Testis (tissue), 5 donors: ENCODE measurements at places on chromosomes 4 and X. TPM values are rescaled to one million over a fixed set of nuclear protein-coding genes. Genes with fewer than 3 reads are reported as not detected.
A peak's percentile ranks its signal among the peaks of the same experiment; 100 is the strongest.

The NPY2R gene
- total RNA-seq = 1.0 TPM

The SLC9B1 gene
- 27.2 TPM for total RNA-seq

- no peaks in the 10 kb centered on the region for H3K36me3 ChIP-seq
- H3K27me3 ChIP-seq = no peaks in the 10 kb centered on the region
- no peak overlapping the region for H3K27ac ChIP-seq
- H3K4me3 ChIP-seq = no peak overlapping the region
Measured at GRCh38 chr4:113094802-113095201, 45.3 kb downstream of the ANK2 start.

The IQCM gene
- total RNA-seq = 10.7 TPM

GRCh38 chr4:31068257-31069075 is 348.3 kb downstream of the PCDH7 start:
- H3K36me3 ChIP-seq = no peaks in the 10 kb centered on the region
- no peak overlapping the region for H3K27ac ChIP-seq
- H3K27me3 ChIP-seq = no peaks in the 10 kb centered on the region
- H3K4me3 ChIP-seq = no peak overlapping the region
- no peak for DNase-seq
- H3K4me1 ChIP-seq = no peaks in the 10 kb centered on the region

The CCNA2 gene
- 8.0 TPM for total RNA-seq

DNA sequence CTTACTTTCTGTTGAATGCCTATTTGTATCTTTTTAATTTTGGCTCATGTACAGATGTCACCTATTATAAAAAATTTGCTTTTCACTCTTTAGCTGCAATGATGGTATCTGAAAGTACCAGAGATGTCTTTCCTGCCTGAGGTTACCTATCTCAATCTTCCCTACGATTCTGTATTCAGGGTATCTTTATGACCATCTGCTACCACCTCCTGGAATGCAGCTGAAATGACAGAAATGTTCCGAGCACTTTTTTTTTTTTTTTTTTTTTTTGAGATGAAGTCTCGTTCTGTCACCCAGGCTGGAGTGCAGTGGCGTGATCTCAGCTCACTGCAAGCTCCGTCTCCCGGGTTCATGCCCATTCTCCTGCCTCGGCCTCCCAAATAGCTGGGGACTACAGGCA is 136.4 kb downstream of the REPS2 start:
- no peak overlapping the region for H3K4me3 ChIP-seq
- H3K27me3 ChIP-seq = no peaks in the 10 kb centered on the region
- H3K27ac ChIP-seq = no peak overlapping the region
- H3K36me3 ChIP-seq = no peaks in the 10 kb centered on the region
- DNase-seq = no peak

The GIMD1 gene
- not detected for total RNA-seq

The PAGE4 gene
- 1.8 TPM for total RNA-seq

The KIAA1210 gene
- total RNA-seq = 286 TPM

GRCh38 chr4:55125087-55125721 is at the start of gene KDR:
Gene KDR, minus strand, starts transcription at chr4:55125595. Its CDS starts 302 bp downstream, at chr4:55125293.
- H3K36me3 ChIP-seq = no peaks in the 10 kb centered on the region
- peak; percentile 50 for DNase-seq
- H3K27me3 ChIP-seq = no peaks in the 10 kb centered on the region

GRCh38 chrX:39729981-39730661 is 367.6 kb downstream of the BCOR start:
- H3K4me1 ChIP-seq = no peaks in the 10 kb centered on the region
- no peak overlapping the region for H3K4me3 ChIP-seq

GRCh38 chr4:1711571-1712215 is 426 bp downstream of the SLBP start:
- peak; percentile 76 for DNase-seq
- H3K36me3 ChIP-seq = no peaks in the 10 kb centered on the region
- peaks cover 37% of the 10 kb centered on the region for H3K4me1 ChIP-seq
- H3K27me3 ChIP-seq = no peaks in the 10 kb centered on the region

- no peaks in the 10 kb centered on the region for H3K36me3 ChIP-seq
- H3K27ac ChIP-seq = no peak overlapping the region
- DNase-seq = no peak
- H3K4me3 ChIP-seq = no peak overlapping the region
Measured at GRCh38 chr4:11631416-11631815, 202.7 kb upstream of the HS3ST1 start.

The MBNL3 gene
- 175 TPM for total RNA-seq

DNA sequence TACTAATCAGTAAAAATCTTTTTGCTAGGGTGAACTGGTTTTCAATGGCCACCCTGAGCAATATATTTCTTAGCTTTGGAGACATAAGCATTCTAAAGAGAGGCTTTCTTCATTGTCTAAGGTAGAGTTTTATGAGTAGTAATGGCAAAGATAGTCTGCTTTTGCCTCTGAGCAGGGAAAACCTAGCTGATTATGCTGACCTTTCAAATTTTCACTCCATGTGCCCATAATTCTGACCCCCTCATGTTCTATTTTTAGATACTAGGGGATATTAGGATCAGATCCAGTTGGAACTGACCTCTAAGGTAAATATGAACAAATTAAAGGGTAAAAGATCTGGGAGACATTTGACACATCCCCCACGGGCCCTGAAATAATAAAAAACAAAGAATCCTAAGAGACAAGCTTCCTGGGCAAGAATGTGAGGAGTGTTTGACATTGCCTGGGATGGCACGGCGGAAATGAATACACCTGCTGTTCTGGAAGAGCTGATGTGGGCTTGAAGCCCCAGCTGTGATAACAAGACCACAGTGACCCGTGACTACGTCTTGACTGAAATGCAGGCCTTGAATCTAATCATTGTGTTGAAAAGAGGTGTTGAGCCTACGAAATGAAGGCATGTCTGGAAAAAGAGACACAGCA is 392.1 kb upstream of the FRG1 start:
- H3K4me3 ChIP-seq = no peak overlapping the region
- DNase-seq = no peak
- no peak overlapping the region for H3K27ac ChIP-seq
- no peaks in the 10 kb centered on the region for H3K27me3 ChIP-seq
- no peaks in the 10 kb centered on the region for H3K36me3 ChIP-seq
- H3K4me1 ChIP-seq = no peaks in the 10 kb centered on the region

The MTMR8 gene
- total RNA-seq = 2.7 TPM

The SPANXN3 gene
- total RNA-seq = 13.1 TPM

The ADH1B gene
- total RNA-seq = 6.4 TPM

DNA sequence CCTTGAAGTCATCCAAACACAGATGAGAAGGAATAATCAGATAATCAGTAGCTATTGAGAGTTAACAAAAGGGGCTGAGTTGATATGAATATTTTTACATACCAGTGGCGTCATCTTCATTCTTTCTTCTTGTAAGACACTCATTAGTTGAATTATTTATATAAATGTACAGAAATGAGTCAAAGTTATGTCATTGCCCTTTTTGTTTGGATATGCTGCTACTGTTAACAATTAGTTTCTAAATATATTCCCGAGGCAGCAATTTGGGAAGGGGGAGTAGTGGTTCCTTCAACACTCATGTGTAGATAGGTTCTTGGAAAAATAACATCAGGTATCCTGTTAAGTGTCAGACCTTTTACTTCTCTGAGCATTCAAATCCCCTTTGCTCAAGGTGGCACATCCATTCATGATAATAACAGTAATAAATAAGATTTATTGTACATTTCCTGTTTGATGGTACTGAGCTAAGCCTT is 436.6 kb downstream of the SPRY1 start:
- H3K36me3 ChIP-seq = no peaks in the 10 kb centered on the region
- H3K27ac ChIP-seq = no peak overlapping the region
- no peak for DNase-seq
